ENCODE measurements at places on chromosomes 2 and 18.

DNA sequence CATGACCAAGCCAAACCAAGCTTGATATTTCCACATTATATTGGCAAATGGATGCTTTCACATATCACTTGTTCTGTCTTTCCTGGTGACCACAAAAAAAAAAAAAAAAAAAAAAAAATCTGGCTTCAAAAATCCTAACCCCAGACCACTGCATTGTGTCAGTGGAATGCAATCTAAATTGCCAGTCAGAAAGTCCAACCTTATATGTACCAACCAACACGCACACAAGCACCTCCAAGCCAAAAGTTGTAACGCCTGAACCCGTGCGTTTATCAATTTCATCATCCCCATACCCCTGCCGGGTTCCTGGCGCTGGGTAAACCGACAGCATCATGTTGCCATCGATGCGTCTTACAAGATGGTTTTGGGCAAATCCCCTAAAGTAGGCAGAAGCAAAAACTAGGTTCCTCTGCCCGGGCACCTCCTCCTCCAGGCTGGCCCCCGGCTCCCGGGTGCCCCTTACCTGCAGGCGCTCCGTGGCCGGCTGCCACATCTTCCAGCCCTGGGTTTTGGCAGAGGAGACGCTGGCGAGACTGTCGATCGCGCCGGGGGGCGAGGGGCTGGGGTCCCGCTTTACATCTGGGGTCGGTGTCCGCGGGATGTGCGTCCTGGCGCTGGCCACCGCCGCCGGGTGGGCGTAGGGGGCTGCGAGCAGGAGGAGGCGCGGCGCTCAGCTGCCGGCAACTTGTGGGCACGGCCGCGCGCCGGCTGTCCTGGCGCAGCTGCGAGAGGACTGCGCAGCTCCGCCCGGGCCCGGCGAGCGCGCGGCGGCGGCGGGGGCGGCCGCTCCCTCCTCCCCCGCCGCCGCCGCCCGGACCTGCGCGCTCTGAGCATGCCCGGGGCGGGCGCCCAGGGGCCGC is at the start of gene PID1:
PID1 (minus strand) TSS at position 737 of the 860 bp plus-strand sequence; CDS start at position 493, 244 bp downstream.
- no peak for DNase-seq

DNA sequence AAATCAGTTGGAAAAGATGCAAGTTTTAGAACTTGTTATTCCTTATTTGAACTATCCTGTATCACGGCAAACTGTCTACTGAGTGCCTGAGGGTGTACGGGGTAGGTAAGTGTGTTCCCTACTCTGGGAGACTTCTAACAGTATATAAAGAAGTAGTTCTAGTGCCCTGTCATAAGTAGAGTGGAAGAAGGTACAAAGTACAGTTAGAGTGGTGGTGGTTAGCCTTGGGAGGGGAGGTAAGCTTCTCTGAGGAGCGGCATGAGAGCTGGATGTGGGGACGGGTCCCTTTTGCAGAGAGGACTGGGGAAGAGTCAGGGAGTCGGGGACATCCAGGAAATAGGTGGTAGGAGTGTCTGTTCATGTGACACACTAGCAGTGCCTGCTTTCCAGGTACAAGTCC is 48.5 kb downstream of the DGKD start:
- DNase-seq, result no peak

DNA sequence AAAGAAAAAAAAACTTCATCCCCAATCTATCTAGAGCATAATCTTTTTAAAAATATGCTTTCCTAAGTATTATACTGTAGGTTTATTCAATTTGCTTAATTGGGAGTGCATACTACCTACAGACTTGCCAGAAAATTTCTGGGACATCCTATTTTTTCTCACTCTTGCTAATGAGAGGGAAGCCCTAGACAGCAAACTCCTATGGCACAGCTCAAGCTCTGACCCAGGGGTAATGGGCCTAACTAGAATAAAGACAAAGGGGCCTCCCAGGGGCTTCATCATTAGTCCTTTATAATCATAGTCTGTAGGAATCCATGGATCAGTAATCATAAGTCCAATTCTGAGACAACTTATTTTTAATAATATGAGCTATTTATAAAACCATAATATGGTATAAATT is 142.6 kb upstream of the ITGA4 start:
- no peak for DNase-seq

DNA sequence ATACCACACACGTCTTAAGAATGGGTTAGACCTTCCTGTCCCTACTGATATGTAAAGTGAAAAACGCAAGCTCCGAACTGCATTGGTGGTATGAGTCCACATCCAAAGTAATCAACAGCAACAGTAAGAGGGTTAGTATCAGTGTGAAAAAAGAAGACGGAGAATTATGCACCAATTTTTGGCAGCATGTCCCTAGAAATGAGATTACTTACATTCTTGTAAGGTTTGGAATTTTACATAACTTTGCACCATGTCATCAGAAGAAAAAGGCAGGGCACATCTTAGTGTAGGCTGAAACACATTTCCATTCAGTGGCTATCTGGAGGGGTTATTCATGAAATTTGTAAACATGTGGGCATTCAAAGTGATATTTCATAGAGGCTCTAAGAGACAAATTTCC is 88.2 kb downstream of the LONRF2 start:
- no peak for DNase-seq

DNA sequence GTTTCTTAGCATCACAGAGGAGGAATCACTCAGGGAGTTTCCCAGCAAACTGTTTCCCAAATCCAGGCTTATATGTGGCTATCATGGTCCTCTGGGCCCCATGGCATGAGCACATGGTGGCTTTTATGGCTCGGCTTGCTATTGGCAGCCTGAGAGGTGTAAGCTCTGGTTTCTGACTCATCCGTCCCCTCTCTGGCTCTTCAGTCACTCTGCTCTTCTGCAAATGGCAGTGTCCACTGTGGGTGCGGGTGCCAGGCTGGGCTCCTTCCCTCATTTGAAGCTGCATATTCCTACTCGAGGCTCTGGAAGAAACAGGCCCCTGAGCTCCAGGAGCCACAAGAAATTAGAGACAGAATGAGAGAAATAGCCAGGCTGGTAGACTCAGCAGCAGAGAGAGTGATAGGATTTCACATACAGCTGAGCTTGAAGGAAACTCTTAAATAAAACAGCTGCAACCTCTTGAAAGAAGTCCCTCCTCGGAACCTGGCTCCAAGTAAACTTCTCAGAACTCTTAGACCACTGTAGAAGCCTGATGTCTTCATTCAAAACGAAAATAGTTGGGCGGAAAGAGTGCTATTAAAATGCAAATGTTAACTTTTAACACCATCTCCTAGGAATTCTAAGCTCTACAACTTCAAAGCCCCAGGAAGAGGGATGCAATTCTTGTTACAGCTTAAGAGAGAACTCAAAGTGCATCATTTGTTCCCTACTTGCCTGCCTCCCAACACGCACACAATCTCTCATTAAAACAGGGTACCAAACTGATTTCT is 212.6 kb upstream of the SP5 start:
- DNase-seq, result no peak

DNA sequence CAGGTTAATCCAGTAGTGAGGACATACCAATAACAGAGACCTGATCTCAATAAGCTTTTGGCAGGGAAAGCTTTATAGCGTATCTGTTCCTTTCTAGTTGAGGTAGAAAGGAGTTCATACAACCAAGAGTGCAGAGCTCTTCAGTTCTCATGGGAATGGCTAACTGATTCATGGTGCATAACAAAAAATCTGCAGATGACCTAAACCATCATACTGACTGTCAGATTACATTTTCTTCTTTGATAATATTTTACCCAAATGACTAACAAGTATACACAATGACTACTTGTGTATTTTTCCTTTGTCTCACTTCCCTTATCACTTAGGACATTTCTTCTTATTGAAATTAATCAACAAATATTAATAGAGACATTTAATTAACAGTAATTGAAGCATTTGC is 140.0 kb upstream of the SERTAD2 start:
- no peak for DNase-seq

- no peak for DNase-seq
Observed at GRCh38 chr18:5288517-5288935, 7.0 kb downstream of the ZBTB14 start.

GRCh38 chr2:62306751-62307468 is 111.0 kb downstream of the B3GNT2 start:
- no peak for DNase-seq

DNA sequence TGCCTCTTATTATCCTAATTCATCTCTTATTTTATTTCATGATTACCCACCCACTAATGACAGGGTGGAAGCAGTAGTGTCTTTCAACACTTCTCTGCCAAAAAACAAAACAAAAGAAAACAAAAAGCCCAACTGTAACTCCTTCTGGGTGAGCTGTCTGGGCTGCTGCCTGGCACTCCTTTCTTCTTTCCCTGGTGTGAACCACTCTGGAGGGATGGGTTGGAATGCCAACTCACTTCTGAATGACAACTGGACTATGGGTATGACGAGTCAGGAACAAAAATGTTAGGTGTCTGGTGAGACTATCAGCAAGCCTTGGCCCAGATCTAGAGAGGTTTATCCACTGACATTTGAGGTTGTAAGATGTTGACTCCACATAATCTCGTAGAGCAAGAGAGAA is 88.3 kb upstream of the ITGB6 start:
- no peak for DNase-seq

DNA sequence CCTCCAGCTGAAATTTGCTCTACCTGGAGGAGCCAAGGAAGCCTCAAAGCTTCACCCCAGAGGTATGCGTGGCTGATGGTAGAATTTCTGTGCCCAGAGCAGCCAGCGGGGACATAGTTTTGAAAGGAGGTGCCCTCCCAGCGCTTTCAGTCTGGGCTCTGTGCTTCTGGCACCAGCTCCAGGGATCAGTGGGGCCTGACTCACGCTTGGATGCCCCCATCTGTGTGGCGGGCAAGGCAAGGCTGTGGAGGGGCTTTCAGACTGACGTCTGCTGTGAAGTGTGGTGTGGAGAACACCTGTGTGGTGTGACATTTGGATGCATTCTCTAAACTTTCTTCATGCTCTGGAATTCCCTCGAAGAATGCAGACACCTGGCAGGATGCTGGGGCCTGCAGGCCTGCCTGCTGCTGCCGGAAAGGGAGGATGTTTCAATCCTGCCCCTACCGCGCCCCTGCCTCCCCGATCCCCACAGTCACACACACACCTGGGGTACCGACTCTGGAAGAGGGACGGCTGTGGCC is 84.1 kb downstream of the CTIF start:
- no peak for DNase-seq

DNA sequence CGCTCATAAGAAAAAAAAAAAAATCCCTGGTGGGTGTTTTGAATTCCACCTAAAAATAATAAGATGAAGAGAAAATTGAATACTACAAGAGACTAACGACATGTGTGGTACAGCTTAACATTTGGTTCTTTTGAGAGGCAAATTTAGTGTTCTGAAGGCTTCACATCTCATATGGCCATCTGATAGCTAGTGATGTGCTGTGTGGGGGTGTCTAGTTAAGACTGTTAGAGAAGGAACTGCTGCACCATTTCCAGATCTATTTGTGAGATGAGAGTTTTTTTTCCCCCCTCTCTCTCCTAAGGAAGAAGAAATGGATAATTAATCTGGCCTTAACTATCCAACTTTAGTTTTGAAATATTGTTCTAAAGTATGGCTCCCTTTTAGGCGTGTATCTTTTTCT is 321.6 kb downstream of the SLC4A3 start:
- no peak for DNase-seq

- no peak for DNase-seq
Observed at GRCh38 chr2:79966882-79967281, 337.7 kb downstream of the LRRTM1 start.

GRCh38 chr18:80109676-80110078 is 615 bp downstream of the ADNP2 start:
- DNase-seq, result no peak
